ENCODE measurements at places on chromosomes 6 and 20.

DNA sequence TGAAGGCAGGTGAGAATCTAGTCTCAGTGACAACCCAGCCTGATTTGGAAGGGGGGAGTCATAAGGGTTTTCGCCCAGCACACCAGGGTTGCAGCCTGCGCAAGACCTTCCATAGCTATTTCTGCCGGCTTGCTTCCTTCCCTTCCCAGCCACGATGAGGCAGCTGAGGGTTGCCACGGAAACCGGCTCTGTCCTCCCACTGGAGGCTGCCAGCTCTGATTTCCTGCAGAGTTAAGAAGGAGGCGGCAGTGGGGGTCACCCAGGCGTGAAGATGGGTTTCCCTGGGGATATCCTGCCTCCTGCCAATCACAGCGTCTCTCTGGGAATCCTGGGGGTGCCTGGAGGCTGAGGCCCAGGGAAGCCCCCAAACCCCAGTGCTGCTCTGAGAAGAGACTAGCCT, 23.1 kb upstream of the KCNB1 start:
- peak; percentile 49 for DNase-seq

DNA sequence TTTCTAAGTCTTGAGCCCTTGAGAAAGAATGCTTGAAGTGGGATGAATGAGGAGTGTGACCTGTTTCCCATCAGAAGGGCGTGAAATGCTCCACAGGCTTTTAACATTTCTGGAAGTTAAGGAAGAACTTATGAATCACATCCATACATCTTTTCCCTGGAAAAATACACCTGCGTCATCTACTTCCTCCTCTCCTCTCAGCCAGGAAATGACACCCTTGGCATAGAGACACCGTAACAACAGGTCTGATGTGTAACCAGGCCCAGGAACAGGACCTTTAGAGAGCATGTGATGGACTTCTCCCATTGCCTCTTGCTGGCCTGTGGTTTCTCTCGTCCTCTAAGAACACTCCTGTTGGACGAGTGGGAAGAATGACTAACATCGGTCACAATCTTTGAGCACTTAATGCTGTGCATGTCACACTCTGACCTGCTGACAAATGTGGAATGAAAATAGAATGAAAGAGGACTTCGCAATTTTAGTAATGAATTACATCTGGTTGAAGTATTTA, 28.5 kb upstream of the CITED2 start:
- DNase-seq, result no peak

DNA sequence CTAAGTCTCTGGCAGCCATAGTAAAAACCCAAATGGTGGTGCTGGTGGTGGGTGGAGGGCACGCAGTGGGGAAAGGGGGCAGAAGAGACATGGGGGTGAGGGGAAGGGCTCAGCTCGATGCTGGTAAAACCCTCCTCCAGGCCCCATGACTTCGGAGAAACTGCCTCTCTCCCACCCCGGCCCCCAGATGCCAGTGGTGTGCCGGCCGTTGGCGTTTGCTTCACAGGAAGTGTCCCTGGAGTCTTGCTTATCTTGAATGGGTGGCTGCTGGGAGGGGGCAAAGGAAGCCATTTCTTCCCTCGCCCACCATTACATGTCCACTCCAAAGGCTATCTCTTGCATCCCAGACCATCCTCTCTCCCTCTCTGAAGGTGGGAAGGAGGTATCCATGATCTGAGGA, 25.4 kb downstream of the VEGFA start:
- no peak for DNase-seq

GRCh38 chr20:41386502-41387427, 20.1 kb upstream of the EMILIN3 start:
- DNase-seq, result no peak

GRCh38 chr6:111381123-111381522, 101.9 kb downstream of the REV3L start:
- DNase-seq, result peak; percentile 13

- no peak for DNase-seq
Measured at GRCh38 chr6:18446771-18447170, 59.6 kb downstream of the RNF144B start.

DNA sequence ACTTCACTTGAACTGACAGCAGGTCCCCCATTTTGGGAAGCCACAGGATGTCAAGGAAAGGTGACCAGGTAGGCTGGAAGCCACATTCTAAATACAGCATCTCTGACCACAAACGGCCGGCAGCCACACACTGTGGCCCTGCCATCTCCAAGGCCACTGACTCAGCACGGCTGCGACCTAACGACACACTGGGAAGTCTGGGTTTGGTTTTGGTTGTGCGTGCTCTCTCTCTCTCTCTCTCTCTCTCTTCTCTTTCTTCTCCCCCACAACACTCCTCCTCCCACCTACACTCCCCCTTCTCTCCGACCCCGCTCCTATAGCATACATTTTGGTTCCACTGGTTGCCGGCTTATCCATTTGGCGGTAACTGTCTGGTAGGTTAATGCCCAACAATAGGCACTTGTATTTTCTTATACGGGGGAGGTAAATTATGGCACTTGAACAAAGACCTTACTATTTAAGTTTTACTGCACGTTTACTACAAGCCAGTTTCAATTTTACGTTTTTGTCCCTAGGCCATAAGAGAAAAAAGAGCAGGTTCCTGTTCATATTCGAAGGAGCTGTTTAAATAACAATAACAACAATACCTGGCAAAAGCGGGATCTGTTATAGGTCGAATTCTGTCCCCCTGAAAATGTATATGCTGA, 103.6 kb downstream of the GMDS start:
- no peak for DNase-seq

- peak; percentile 43 for DNase-seq
Measured at GRCh38 chr20:4681401-4681800, 40.3 kb upstream of the PRND start.

All from amniotic epithelial cell (primary cell).